Cortex of kidney (tissue), 1 donor: ENCODE measurements at places on chromosomes 16 and 17.

GRCh38 chr17:68750208-68750562, 149.0 kb upstream of the FAM20A start:
- no peak for DNase-seq

- DNase-seq = no peak
Measured at GRCh38 chr17:82281076-82281475, 7.6 kb upstream of the CSNK1D start.

GRCh38 chr17:12631076-12631475, 34.6 kb upstream of the MYOCD start:
- no peak for DNase-seq

GRCh38 chr16:82761858-82762257, 135.1 kb downstream of the CDH13 start:
- DNase-seq = no peak

- DNase-seq = no peak
Measured at GRCh38 chr17:81031566-81032550, 3.1 kb upstream of the BAIAP2 start.

- no peak for DNase-seq
Measured at GRCh38 chr17:8803531-8804420, 4.6 kb upstream of the MFSD6L start.

DNA sequence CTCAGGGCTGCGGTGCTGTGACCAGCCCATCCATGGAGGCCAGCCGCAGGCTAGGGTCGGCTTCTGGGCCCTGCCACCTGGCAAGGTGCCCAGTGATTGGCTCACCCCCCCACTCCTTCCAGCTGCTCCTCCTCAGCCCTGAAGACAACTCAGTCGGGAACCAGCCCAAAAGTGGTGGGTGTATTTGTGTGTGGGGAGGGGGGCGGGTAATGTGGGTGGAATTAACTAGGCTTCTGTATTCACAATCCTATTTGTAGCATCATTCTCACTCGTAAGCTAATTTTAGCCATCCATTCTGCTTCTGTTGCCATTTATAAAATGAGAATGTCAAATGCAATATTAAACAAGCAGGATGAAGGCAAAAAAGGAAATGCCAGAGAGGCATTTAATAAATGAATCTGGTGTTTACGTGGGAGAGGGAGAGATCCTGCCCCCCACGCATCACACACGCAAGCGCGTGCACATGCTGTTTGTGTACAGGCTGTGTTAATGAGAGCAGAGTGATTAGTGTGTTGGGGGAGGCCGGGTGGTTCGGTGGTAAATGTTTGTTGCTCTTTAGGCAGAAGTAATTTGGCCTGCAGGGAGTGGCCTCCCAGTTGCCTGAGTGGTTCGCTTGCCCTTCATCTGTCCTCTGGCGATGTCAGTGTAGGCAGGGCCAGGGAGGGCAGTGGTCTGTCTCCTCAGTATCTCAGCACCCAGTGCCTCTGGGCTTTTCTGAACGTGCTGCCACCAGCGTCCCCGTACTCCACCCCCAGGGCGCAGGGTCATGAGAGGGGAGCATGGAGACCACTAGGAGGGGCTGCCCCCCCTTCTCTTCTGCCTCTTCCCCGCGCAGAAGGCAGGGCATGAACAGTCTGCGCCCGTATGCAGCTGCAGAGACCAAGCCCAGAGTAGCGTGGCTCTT, 140.1 kb downstream of the CCDC182 start:
- no peak for DNase-seq

GRCh38 chr16:78321620-78322360, 222.3 kb downstream of the WWOX start:
- no peak for DNase-seq

- DNase-seq = no peak
Measured at GRCh38 chr16:23514381-23515152, 4.3 kb upstream of the GGA2 start.

GRCh38 chr17:5122586-5123342, 6.9 kb downstream of the USP6 start:
- DNase-seq = no peak

DNA sequence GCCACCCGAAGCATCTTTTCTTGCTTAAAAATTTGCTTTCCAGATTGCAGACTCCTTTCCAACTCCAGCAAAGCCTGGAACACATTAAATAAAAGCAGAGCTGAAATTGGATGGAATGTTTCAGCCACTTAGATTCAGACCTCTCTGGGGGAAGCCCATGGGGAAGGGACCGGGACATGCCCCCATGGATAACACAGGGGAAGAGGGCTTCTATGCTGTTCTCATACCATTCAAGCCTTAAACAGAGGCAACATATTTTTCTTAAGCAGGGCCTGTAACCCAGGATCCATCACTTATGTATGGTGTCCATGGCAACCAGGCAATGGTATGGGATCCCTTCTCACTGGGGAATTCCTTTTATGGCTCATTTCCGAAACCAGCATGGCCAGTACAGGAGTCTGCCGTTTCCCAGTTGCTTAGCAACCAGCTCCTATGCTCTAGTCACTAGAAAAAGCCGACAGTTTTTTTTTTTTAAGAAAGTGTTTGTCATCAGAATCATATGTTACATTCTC, 62.0 kb upstream of the MARCHF10 start:
- DNase-seq = no peak

- no peak for DNase-seq
Measured at GRCh38 chr17:50280801-50281441, 6.7 kb downstream of the TMEM92 start.

GRCh38 chr16:72876221-72876620, 171.7 kb downstream of the ZFHX3 start:
- no peak for DNase-seq

DNA sequence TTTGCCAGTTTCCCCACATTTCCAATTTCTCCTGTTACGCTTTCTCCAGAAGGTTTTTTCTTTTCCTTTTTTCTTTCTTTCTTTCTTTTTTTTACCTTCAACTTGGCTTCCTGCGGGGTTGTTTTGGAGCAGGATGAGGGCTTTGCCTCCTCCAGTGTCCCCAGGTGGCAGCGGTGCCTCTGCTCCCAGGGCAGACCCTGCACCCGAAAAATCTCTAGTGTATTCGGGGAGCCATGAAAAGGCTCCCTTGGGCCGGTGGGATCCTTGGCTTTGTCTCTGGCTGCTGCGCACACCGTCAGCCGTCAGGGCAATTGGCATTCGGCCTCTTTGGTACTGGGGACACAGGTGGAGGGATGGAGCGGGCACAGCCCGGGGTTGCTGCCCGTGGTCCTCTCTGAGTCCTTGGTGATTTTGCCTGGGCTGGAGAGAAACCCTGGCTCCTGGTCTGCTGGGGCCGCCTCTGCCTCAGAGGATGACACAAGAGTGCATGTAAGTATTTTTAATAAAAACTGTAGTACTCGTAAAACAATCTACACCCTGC, 846 bp downstream of the ITGB3 start:
- no peak for DNase-seq

DNA sequence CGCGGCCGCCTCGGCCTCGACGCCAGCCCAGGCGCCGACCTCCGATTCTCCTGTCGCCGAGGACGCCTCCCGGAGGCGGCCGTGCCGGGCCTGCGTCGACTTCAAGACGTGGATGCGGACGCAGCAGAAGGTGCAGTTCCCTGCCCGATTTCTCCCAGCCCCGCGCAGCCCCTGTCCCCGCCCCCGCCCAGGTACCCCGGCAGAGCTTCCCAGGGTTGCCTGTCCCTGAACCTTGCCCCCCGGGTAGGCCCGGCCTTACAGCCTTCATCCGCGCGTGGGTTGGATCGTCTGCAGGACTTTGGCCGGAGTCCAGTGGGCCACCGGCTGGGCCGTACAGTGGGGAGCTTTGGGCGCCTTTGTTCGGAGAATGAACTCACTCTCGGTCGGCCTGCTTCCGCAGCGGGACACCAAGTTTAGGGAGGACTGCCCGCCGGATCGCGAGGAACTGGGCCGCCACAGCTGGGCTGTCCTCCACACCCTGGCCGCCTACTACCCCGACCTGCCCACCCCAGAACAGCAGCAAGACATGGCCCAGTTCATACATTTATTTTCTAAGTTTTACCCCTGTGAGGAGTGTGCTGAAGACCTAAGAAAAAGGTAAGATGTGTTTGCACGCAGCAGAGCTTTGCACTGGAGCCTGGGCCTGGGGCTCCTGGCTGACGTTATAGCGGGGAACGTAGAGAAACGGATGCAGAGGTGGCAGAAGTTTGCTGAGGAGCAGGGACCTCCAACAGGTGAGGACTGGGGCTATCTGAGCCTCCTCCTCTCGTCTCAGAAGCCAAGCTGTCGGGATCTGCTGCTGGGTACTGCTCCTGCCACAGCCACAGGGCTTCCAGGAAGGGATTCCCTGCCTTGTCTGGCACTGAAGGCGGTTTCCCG, 593 bp downstream of the GFER start:
- DNase-seq = no peak

DNA sequence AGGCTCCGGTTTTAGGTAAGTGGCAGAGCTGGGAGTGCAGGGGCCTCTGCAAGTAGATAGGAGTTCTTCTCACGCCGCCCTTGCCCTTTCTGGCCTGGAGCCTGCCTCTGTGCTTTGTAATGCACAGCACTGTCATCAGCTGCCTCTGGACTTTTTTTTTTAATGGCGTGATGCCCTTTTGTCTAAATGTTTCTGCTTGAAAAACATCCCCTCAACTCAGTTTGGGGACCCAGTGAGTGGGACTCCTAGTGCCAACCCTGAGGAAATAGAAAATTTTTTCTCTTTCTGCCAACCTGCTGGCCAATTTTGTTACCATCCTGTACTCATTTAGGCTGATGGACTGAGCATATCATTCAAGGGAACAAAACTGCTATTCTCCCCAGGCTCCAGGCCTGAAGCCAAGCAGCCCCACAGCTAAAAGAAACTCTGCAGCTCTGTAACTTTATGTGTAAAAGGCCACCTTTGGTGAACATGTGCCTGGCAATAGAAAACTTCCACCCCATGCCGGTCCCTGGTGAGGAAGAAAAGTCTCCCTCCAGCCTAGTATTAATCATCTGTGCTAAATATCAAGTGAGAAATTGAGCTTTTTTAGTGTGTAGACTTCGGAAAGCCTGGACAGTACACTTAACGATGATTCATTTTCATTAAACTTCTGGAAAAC, 22.5 kb downstream of the SLC6A2 start:
- DNase-seq = no peak

DNA sequence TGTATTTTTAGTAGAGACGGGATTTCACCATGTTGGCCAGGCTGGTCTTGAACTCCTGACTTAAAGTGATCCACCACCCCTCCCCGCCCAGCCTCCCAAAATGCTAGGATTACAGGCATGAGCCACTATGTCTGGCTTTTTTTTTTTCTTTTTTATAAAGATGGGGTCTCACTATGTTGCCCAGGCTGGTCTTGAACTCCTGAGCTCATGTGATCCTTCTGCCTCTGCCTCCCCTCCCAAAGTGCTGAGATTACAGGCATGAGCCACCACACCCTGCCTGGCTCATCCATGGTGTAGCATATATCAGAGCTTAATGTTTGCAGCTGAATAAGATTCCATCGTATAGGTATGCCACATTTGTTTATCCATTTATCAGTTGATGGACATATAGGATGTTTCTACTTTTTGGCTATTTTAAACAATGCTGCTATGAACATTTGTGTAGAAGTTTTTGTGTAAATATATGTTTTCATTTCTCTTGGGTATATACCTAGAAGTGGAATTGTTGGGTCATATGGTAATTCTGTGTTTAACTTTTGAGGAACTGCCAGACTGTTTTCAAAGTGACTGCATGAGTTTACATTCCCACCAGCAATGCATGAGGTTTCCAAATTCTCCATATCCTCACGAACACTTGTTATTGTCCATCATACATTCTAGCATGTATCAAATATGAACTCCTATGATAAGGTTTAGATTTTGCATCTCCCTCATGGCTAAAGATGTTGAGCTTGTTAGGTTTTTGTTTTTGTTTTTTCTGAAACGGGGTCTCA, 55.7 kb upstream of the HAS3 start:
- DNase-seq = no peak

DNA sequence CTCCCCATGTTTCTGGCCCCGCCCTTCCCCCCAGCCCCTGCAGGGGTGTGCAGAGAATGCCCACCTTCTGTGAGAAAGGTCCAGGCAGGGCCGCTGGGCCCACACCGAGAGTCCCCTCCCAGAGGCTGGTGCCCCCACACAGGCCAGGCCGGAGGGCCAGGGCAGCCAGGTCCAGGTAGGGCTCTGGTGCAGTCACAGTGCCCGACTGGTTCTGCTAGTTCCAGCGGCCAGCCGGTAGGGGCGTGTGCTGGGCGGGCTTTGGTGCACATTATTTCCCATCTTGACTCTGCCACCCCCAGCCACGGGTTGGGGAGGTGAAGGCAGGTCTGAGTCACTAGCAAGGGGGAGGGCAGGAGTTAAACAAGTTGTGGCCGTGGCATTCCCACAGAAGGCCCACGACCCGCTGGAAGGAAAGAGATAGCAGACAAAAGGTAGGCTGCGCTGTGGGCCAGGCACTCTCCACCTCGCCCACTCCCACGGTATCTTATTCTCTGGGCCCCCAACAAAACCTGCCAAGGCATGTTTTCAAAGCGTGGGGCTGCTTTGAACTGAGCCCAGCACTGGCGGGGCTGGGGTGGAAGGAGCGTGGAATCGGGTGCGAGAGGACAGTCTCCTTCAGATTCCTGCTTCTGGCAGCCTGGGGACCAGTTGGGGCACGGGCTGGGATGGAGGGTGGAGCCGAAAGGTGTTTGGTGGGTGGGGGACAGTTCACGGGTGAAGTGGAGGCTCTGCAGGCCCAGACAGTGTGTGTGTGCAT, 1.9 kb downstream of the EPN3 start:
- no peak for DNase-seq

DNA sequence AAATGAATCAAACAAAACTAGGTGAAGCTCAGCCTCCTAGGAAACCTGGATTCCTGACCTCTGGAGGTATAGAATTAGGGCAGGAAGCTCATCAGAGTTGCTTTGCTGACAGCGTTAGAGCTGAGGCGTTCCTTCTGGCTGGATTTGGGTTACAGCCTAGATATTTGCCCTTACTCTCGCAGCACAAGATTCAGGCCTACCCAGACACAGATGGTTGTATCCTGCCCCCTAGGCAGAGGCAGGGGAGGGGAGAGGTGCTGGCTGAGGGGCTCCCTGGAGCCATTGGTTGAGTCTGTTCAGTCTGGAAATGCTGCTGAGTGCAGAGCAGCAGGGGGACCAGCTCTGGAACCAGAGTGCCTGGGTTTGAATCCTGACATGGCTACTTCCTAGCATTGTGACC, 78.4 kb downstream of the MPRIP start:
- DNase-seq = no peak

- no peak for DNase-seq
Measured at GRCh38 chr17:78014646-78015045, 56.1 kb downstream of the TNRC6C start.

- DNase-seq = no peak
Measured at GRCh38 chr17:79057737-79058385, 16.8 kb upstream of the ENGASE start.

DNA sequence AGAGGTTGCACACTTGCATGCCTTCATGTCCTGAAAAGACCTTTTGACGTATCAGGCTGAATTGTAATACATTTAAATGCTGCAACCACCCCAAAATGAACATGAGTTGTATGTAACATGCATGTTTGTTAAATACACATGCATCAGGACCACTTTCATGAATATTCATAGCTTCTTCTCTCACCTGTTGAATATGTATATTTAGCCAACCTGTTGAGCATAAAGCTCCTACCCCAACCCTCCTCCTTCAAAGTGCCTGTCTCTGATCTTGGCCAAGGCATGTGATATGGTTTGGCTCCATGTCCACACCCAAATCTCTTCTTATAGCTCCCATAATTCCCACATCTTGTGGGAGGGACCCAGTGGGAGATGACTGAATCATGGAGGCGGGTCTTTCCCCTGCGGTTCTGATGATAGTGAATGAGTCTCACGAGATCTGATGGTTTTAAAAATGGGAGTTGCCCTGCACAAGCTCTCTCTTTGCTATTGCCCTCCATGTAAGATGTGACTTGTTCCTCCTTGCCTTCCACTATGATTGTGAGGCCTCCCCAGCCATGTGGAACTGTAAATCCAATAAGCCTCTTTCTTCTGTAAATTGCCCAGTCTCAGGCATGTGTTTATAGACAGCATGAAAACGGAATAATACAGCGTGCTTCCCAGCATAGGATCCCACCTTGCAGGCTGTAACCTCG, 3.8 kb upstream of the CRYM start:
- DNase-seq = no peak
